ENCODE measurements at places on chromosomes 11 and 22.

DNA sequence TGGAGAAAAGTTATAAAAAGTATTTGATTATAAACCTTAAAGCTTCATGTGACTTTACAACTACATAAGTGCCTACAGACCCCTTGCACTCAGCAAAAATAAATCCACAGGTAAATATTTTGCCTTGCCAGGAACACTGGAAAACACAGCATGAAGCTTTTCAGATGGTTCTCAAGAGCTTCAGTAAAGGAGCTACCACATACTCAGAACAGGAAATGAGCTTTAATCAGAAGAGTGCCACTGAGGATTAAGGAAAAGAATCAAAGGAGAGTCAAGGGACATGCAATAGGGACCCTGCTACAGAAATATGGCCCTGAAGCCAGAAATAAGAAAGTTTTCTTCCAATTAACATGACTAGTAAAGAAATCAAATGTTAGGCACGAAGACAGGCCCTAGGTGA lies 1.2 kb downstream of the CASP1 start:
- no peak for DNase-seq

DNA sequence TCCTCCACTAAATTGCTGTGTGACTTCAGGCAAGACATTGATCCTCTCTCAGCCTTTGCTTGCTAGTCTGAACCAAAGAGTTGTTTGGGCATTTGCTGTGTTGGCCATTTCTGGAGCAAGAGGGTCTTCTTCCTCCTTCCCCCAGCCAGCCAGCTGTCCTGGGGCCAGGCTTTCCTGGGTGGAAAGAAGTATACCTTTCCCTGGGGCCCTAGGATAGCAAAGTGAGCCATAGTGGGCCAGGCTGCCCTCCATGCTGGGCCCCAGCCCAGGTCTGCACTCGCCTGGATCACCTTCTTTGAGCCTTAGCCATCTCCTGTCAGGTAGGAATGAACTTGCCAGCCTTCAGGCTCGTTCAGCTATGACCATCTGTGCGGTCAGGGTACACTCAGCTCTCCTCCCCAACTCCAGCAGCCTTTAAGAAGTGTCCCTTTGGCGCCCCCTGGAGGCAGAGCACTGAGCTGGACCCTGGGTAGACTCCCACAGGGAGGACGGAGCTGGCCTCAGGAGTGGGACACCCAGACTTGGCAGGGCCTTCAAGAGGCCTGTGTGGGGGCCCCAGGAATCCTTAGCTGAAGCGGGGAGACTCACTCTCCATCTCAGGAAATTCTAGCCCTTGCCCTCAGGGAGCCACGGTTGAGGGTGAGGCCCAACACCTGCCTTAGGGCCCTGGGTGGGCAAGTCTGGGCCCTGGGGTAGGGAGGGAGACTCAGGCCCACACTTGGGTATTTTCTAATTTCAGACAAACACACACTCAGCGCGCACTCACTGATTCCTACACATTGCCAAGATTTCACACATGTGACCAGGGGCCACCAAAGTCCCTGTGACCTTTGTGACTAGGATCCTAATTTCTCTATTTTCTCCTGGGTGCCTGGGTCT lies 35.6 kb upstream of the TPBGL start:
- peak; percentile 25 for DNase-seq

GRCh38 chr11:77353131-77353530 lies 51.6 kb upstream of the GDPD4 start:
- DNase-seq = no peak

- DNase-seq = no peak
These were observed 231.1 kb downstream of the SWAP70 start for GRCh38 chr11:9895006-9895405.

- no peak for DNase-seq
These were observed 7.0 kb downstream of the PLA2G6 start for GRCh38 chr22:38174626-38175025.

DNA sequence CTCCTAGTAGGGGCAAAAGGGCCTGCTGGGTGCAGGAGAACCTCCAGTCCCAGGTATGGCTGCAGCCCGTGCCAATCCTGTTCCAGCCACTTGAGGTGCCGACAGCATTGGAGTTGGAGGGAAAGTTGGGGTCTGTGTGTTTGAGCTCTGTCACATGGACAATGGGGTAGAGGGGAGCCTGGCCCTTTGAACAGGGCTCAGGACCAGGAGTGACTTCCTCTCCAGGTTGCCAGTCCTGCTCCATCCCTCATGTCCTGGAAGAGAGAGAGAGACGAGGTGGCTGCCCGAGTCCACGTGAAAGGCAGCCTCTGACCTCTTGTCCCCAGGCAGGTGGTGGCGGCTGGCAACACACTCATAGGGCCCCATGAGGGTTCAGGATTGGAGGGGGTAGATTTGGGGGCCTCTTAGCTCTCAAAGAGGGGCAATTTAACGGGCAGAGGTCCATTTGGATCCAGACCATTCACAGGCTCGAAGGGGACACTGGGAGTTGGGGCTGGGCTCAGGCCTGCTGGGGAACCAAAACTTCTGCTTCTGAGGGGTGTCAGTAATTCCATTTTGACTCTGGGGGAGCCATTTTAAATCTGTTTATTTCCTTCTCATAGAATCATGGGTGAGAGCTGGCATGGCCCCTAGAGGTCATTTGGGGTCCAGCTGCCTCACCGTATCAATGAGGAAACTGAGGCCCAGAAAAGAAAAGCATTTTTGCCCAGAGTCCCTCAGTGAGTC lies 4.1 kb downstream of the ADORA2A start:
- DNase-seq = no peak

- no peak for DNase-seq
These were observed 94.9 kb downstream of the AMBRA1 start for GRCh38 chr11:46498968-46499367.

DNA sequence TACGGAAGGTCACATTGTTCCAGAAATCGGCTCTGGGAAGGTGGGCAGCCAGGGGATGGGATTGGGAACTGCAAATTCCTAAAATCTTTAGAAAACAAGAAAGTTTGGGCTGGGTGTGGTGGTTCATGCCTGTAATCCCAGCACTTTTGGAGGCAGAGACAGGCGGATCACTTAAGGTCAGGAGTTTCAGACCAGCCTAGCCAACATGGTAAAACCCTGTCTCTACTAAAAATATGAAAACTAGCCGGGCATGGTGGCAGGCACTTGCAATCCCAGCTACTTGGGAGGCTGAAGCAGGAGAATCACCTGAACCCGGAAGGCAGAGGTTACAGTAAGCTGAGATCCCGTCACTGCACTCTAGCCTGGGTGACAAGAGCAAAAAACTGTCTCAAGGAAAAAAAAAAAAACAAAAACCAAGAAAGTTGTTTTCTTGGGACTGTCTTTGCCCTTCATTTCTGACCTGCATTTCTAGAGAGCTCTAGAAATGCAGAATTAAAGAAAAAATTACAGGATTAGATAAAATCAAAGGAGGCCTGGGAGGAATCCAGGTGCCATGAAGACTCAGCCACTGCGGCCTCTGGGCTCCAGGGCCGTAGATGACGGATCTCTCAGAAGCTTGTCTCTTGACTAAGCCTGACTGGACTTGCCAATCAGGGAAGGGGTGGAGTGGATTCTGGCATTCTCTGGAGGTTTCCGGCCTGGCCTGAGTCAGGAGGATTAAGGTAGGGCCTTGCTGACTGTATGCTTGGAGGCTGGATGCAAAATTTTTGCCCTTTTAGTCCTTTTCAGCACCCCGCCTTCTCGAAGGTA lies 5.3 kb upstream of the MALAT1 start:
- DNase-seq = peak; percentile 80

GRCh38 chr22:44243761-44244160 lies 63.0 kb downstream of the PARVG start:
- no peak for DNase-seq

DNA sequence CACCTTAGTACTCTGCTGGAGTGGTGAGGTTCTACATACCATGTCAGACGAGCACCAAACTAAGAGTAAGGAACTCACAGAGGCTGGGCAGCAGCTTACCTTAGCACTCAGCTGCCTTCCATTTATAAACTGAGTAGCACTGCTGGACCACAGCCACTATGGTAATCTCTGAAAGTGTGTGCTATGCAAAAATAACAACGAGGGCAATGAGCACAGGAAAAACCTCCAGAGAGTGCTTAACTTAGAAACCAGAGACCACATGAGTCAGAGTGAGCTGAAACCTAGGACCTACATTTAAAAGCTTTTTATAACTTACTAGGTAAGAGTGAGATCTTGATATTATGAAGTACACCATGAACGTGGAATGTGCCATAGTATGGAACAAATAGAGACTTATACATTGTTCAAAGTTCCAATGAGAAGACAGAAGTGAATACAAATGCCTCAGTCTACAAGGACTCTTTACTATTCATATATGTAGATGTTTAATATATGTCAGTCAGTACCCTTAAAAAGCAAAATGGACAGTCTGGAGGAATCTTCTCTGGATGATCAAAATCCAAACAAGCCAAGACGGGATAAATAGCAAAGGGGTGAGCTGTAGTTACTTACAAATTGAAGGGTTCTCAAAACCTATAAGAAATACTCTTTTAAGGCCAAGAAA lies 17.2 kb upstream of the CD59 start:
- no peak for DNase-seq

- no peak for DNase-seq
These were observed 2.6 kb downstream of the KLHDC7B start for GRCh38 chr22:50548040-50548920.

DNA sequence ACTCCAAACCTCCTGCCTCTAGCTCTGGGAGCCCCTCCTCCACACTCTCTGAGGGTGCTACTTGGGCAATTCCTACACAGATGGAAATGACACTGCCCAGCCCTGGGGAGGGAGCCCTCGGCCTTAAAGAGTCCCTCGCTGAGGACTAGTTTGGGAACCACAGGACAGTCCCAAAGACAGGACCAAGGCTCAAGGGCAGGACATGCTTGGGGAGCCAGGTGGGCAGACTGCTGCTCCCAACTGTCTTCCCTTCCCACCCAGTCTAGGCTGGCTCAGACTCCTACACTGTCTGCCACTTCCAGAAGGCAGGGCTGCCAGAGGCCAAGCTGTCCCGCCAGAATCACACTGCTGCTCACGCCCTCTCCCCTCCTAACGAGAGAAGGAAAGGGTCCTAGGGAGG lies 9.8 kb downstream of the ARRB1 start:
- DNase-seq = no peak

DNA sequence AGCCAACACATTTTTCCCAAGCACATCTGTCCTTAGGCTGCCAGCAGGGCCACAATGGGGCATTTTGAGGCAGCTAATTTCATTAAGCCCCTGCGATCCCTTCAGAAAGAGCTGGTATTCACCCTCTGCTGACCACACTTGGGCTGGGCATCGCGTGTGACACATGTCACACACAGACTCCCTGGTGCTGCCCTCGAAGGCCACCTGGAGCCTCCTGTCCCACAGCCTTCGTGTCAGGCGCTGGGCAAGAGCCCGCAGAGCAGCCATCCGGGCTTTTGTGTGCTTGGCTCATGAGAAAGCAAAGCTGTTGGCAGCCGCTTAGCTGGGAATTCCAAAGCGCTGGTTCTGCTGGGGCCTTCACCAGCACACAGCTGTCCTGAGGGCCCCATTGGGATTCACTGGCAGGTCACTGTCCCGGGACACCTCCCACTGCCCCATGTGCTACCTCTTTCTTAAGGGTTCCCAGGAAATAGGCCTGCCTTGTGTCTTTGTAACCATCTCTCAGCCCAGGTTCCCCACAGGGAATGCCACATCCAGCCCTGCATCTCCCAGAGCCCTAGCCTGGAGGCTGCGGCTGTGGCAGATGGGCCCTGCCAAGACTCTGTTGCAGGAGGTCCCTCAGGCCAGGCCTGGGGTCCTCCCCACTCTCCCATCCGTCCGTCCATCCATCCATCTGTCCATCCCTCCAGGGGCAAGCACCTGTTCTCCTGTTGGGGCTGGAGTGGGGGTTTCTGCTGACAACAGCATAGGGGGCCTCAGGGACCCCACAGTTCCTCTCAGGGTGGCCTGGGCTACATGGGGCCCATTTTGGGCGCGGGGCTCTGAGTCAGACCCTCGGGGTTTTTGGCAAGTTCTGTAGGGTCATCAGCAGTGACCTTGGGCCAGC lies 4.9 kb downstream of the CLDN5 start:
- no peak for DNase-seq

- no peak for DNase-seq
These were observed 60.2 kb downstream of the MICAL3 start for GRCh38 chr22:17964156-17964555.

GRCh38 chr11:99020352-99021225 lies at the start of gene CNTN5:
CNTN5 (plus strand) TSS chr11:99020949.
- no peak for DNase-seq

- no peak for DNase-seq
These were observed 155.5 kb downstream of the SPON1 start for GRCh38 chr11:14118072-14118471.

GRCh38 chr22:40007853-40008710 lies 13.3 kb downstream of the FAM83F start:
- no peak for DNase-seq

GRCh38 chr11:94194712-94195111 lies 66.1 kb downstream of the PANX1 start:
- no peak for DNase-seq

GRCh38 chr11:4068962-4069361 lies 25.6 kb upstream of the RRM1 start:
- DNase-seq = no peak

GRCh38 chr11:95764267-95764898 lies 25.2 kb downstream of the FAM76B start:
- no peak for DNase-seq

GRCh38 chr11:14041040-14041439 lies 78.5 kb downstream of the SPON1 start:
- no peak for DNase-seq

DNA sequence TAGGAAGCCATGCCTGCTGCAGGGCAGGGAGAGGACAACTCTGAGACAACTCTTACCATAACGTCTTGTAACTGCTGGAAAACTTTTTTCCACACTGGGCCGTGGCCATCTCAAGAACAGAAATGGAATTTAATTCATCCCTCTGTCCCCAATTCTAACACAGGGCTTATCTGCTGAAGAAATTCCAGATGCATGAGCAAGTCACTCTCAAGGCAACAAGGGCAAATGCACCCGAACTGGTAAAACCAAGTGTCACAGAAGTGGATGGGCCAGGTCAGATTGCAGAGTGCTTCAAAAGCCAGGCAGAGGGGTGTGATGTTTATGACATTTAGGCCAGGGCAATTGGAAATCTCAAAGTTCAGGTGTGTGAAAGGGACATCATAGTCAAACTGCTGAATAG lies 7.4 kb downstream of the SMPD1 start:
- DNase-seq = no peak

- DNase-seq = no peak
These were observed 37.8 kb downstream of the IGHMBP2 start for GRCh38 chr11:68941324-68942094.
